D341Med (cell line): ENCODE measurements at places on chromosomes 5 and 9.

GRCh38 chr5:179111267-179112207, 51.4 kb downstream of the ZNF354C start:
- DNase-seq, result no peak

DNA sequence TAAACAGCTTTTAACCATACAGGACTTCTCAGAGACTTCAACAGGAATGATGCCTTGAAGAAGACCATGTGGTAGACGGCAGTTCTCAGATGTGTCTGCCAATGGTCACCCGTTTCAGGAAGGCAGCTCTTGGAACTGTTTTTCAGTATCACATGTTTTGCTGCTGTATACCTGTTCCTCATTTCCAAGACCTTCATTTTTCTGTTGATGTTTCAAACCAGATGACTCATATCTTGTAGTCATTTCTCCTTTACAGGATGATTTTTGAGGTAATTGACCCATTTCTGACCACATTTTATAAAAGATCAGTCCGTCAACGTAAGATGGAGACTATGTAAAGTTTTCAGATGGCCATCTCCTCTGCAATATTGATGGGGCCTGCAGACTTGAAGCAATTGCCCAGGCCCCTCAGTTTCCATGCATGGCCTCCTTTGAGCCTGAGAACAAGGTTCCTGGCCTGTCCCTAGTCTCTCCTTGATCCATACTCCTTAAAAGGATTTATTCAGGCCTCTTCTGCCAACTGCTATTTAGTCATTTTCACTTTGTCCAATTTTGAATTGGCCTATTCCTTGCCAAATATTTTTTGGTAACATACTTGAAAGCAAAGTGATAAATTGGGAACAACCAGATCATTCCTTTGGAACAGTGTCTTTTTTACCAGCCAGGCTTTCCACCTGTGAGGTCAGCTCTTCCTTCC, 128.6 kb downstream of the PDZD2 start:
- no peak for DNase-seq

- peak; percentile 32 for DNase-seq
Measured at GRCh38 chr5:139378941-139379361, 4.1 kb downstream of the SLC23A1 start.

DNA sequence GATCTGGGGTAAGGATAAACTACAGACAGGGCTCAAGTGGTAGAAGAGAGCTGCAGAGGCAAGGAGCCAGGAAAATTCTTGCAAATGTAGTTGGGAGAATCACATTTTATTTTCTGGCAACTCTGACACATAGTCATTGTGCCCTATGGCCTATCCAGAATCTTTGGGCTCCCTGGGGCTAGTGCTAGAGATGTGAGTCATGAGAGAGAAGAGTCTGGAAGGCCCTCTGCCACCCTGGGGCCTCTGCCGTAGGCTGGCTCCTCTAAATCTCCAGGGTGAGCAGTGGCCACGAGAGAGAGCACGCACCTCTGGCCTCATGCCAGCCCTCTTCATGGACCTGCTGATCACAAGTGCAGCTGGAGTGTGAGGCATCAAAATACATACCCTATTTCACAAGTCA, 74.3 kb upstream of the SSBP2 start:
- DNase-seq, result no peak

DNA sequence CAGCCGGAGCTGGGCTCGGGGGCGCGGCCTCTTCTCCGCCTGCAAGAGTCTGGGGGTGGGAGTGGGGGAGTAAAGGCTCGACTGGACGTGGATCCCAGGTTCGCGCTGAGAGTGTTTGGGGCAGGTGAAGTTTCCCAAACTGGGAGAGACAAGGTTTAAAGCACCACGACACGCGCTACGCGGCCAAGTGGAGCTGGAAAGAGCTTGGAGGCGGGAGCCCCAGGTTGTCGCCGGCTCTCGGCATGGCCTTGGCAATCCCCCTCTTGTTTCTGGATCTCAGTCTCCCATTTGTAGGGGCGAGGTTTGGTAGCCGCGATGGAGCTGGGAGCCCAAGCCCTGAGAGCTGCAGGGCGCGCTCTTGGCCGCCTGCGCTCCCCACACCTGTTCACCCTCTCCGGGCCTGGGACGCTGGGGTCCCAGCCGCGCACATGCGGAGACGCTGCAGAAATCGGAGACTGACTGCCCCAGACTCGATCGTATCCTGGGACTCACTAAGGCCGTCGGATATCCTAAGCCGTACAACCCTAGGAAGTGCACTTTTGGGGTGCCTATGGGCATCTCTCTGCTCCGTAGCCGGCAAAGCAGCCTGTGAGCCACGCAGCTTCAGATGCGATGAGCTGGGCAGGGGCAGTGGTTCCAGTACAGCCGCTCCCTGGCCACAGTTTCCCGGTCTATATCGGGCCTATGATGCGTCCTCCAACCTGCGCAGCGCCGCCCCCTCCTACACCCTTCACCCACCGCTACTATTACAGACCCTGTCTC, 937 bp downstream of the TMOD1 start:
- peak; percentile 54 for DNase-seq

- no peak for DNase-seq
Measured at GRCh38 chr5:39469176-39469575, 44.4 kb upstream of the DAB2 start.

- DNase-seq, result no peak
Measured at GRCh38 chr5:2913281-2913680, 161.8 kb upstream of the IRX2 start.

- DNase-seq, result no peak
Measured at GRCh38 chr9:88590558-88591146, 55.7 kb downstream of the NXNL2 start.

DNA sequence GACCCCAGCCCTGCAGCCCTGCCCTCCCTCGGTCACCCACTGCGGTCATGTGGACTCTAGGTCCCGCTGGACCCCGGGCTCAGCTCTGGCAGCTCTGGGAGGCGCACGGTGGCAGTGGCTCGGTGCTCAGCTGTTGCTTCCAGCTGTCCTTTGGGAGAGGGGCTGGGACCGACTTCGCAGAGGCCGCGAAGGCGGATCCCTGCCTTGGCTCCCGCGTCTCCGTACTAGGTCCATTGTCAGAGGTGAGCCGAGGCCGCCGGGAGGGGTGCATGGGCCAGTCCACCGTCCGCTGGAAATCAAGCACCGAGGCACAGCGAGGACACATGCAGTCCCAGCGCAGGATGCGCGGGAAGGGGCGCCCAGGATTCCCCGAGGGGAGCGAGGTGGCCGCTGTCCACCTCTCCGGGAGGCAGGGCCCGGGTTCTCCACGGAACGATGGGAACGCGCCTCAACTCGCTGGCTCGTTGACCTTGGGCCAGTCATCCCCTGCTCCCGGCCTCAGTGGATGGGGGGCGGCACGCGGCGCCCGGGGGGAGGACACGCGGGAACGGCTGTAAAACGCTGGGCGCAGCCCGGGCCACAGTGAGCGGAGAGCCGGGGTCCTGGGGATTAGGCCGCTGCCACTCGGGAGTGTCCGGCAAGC, 732 bp downstream of the GBGT1 start:
- no peak for DNase-seq

GRCh38 chr5:136621743-136622142, 256.4 kb upstream of the TRPC7 start:
- no peak for DNase-seq

GRCh38 chr5:9194509-9194908, 351.4 kb downstream of the SEMA5A start:
- no peak for DNase-seq

- peak; percentile 48 for DNase-seq
Measured at GRCh38 chr9:15837079-15837679, 284.3 kb downstream of the CCDC171 start.

- no peak for DNase-seq
Measured at GRCh38 chr5:5782402-5782801, 359.9 kb downstream of the ICE1 start.

DNA sequence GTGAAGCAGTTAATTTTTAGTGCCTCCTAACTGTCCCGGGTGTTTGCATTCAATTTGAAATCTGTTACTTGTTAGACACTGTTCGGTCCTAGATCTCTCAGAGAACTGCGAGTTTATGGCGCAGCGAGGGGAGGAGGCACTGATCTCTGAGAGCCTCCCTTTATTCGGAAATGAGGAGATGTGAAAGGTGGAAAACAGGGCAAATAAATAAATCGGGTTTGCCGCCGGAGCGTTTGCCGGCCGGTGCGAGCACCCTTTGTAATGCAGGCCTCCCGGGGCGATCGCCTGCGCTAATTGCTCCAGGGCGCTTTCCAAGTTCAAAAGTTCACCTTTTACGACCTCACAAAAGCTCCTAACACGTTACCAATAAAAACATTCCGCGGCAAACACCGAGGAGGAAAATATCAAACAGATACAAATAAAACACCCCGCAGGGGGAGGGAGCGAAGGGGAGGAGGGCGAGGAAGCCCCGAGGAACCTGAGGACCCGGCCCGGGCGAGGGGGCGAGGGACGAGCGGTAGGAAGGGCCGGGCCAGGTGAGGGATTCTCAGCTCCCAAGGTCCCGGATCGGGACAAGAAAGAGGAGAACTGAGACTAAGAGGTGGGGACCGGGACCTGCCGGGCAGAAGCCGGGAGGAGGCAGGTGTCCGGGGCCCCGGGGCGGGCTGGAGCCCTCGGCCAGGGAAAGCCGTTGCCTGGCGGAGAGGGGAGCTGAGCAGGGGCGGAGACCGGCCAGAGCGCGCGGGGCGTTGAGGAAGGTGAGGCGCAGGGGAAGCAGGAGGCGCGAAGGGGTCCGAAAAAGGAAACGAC, 1.4 kb downstream of the NR6A1 start:
- peak; percentile 57 for DNase-seq

DNA sequence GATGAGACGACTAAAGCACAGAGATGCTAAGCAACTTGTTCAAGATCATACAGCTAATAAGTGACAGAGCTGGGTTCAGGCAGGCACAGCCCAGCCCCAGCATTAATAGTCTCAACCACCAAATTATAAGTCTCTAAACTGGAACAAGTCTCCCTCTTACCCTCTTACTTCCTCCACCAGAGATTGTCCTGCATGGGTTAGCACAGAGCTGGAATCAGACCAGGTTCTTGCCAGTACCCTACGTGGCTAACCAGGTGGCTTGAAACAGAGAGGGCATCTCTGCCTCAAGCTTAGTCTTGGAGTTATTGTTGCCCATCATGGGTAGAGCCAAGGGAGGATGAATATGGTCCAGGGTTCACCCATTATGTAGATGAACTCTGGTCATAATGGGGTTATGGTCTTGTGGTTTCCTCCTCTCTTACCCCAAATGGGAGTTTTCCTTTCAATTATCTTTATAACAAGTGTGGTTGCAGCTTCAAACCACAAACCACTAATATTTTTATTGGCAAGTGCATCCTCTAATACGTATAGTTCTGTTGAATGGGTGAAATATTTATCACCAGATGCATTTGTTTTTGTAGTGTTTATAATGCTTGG, 8.3 kb upstream of the XPA start:
- no peak for DNase-seq

DNA sequence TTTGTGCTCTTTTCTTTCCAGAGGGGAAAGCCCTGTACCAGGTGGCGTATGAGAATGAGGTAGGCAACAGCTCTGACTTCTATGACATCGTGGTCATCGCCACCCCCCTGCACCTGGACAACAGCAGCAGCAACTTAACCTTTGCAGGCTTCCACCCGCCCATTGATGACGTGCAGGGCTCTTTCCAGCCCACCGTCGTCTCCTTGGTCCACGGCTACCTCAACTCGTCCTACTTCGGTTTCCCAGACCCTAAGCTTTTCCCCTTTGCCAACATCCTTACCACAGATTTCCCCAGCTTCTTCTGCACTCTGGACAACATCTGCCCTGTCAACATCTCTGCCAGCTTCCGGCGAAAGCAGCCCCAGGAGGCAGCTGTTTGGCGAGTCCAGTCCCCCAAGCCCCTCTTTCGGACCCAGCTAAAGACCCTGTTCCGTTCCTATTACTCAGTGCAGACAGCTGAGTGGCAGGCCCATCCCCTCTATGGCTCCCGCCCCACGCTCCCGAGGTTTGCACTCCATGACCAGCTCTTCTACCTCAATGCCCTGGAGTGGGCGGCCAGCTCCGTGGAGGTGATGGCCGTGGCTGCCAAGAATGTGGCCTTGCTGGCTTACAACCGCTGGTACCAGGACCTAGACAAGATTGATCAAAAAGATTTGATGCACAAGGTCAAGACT, 10.3 kb downstream of the PCYOX1L start:
- no peak for DNase-seq

GRCh38 chr5:137199966-137200365, 299.2 kb downstream of the SPOCK1 start:
- no peak for DNase-seq

DNA sequence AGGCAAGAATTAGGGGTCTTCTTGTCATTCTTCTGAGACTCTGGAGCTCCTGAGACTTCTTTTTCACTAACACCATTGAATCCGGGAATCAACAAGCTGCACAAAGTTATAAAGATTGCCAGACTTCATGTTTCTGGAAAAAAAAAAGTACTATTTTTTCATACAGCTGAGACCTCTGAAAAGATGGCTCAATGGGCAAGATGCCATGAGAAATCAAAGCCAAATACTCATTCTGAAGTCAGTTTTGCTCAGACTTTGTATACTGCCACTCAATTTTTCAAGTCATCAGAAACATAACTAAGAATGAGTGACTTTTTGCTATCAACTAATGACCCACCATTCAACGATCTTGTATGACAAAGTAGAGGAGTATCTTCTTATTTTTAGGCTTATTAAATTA, 512.0 kb downstream of the RAB3C start:
- DNase-seq, result no peak
